Fibroblast of skin of left biceps (primary cell): ENCODE measurements at places on chromosomes 16 and 17.

GRCh38 chr16:53745086-53745485 is 41.1 kb downstream of the FTO start:
- peak; percentile 45 for DNase-seq

DNA sequence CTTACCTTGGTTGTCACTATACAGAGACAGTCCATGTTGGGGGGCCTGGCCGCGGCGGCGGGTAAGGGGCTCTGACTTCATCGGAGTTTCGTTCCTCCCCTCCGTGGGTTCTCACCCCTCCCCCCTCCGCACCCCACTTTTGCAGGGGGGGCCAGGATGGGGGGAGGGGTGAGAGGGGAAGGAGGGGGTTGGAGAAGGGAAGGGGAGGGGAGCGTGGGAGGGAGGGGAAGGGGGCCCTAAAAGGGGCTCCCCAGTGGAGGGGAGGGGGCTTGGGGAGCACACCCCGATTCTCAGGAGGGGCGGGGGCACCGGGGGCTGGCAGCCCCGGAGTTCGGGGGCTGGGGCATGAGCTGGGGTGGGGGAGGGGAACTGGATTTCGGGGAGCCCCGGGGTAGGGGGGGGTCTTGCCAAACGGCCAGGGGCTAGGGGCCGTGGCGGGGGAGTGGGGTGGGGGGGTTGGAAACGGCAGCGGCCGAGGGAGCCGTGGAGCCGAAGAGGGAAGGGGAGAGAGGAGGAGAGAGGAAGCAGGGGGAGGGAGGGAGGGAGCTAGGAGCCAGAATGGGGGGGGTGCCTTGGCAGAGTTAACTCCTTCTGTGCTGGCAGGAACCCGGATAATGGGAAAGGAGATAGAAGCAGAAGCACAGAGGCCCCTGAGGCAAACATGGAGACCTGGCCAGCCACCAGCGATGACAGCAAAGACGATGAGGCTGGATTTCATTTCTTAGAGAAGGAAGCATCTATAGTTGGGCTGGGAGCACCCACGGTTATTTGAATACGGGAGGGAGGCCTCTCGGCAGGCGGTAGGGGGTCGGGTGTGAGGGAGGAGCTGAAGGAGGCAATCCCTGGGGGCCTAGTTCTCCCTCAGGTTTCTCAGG is 2.3 kb downstream of the DLG4 start:
- peak; percentile 55 for DNase-seq

DNA sequence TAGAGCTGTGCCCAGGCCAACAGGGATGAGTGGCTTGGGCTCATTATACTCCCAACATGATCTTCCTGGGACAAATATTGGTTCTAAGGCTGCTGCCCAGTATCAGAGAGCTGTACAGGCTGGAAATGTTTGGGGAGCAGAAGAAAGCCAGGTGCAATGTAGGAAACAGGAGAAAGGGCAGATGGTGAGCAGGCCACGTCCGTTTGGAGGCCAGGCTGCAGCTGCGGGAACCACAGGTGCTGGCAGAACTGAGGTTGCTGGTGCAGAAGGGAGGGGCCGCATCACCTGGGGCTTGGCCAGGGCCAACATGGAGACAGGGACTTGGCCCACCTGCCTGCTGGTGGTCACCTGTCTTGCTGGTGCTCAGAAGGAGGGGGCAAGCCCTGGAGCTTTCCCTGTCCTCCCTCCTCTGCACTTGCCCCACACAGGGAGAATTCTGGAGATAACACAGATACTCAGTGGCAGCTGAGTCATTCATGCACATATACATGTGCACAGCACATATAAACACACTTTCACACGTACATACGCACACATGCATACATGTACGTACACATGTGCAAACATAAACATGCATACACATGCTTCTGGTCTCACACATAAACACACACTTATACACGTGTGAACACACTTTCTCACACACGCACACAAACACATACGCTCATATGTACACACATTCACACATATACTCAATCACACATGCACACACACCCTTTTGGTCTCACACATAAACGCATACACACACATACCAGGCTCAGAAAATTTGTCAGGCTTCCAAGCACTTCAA is 67.7 kb downstream of the WSCD1 start:
- no peak for DNase-seq

- DNase-seq, result no peak
Measured at GRCh38 chr17:72425133-72425793, 304.4 kb downstream of the SOX9 start.

DNA sequence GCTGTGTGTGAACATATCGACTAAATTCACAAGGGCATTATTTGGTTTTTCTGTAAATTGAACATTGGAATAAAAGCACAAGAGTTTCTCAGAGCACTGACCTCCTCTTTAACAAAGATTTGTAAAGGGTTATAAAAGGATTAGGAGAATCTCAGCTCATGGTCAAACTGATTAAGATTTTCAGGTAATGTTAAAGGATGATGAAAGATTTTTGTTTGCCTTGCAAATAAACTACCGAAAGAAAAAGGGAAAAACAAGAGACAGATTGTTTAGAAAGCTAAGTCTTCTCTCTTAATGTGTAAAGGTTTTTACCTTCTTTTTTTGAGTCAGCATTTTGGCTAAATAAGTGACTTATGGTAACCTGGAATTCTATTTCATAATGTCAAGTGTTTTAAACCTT is 47.6 kb upstream of the MED9 start:
- DNase-seq, result no peak

- no peak for DNase-seq
Measured at GRCh38 chr17:5226940-5227878, 7.5 kb downstream of the SCIMP start.

GRCh38 chr16:84178146-84178765 is 8.6 kb downstream of the TAF1C start:
- DNase-seq, result no peak

DNA sequence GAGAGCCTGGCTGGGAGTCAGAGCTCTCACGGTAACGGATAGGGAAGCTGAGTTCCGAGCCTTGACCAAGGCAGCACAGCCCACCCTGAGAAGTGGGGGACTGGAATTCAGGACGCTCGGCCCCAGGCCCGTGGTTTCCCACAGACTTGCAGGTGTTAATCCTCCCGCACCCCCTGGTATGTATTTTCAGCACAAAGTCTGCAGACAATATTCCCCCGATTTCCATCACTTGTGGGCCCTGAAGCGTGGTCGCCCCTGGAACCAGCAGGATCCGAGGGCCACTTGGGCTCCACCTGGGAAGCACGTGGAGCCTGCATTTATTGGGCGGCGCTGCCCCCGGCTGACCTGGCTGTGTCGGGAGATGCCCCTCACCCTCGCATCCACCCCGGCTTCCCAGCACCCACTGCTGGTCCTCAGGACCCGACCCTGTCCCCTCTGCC is 60.2 kb downstream of the WSB1 start:
- no peak for DNase-seq

- DNase-seq, result no peak
Measured at GRCh38 chr16:1428511-1428910, 2.4 kb upstream of the PERCC1 start.

- no peak for DNase-seq
Measured at GRCh38 chr17:38568845-38569510, 36.8 kb downstream of the SRCIN1 start.

DNA sequence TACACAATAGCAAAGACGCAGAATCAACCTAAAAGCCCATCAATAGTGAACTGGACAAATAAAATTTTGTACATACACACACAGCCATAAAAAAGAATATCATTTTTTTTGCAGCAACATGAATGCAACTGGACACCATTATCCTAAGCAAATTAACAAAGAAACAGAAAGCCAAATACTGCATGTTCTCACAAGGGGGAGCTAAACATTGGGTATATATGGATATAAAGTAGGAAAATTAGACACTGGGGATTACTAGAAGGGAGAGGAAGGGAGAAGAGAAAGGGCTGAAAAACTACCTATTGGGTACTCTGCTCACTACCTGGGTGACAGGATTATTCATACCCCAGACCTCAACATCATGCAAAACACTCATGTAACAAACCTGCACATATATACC is 28.2 kb downstream of the ADAMTS18 start:
- DNase-seq, result no peak

DNA sequence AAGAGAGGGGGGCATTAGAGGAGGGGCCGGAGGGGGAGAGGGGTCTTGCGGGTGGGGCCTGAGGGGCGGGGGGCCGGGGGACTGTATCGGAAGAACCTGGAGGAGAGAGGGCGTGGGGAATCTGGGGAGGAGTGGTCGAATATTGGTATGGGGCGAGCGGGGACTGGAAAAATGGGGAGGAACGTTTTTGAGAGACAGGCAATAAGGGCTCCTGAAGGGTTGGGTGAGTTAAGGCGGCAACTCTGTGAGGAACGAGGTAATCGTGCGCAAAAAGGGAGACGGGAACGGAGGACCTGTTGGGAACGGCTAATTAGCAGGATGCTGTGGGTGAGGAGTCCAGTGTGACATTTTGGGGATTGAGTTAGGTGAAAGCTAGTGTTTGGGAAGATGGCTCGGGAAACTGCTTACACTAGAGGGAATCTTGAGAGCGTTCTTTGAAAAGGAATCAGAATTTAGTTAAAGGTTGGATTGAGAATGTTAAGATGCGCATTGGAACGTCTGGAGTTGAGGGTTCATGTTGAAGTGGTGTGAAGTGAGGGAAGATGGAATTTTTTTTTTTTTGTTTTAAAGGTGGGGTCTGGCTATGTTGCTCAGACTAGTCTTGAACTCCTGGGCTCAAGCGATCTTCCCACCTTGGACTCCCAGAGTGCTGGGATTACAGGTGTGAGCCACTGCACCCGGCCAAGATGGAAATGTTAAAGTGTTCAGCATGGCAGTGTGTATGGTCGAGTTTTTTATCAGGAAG is 662 bp downstream of the WIPF2 start:
- peak; percentile 14 for DNase-seq

DNA sequence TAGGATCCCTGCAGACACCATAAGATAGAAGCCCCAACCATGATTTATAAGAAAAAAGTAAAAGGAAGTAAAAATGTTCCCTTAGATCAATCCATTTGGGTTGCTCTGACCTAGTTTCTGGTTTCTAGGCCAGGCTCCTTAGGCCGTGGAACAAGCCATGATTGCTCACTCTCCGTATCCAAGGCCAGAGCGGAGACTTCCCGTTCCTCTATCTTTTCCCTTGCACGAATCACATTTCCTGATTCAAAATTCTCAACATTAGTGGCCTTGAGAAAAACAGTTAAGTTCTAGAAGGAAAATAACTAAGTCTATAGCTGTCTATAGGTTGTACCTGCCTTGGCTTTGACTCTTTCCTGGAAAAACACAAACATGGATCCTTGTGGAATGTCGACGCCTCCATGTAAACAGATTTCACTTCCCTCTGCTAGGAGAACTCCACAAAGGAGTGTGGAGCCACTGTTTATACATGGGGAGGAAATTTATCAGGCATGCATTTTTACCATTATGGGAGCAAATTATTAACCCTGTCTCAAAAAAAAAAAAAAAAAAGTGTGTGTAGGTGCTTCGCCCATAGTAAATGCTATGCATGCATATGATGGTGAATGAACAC is 149.6 kb downstream of the ZFHX3 start:
- no peak for DNase-seq

DNA sequence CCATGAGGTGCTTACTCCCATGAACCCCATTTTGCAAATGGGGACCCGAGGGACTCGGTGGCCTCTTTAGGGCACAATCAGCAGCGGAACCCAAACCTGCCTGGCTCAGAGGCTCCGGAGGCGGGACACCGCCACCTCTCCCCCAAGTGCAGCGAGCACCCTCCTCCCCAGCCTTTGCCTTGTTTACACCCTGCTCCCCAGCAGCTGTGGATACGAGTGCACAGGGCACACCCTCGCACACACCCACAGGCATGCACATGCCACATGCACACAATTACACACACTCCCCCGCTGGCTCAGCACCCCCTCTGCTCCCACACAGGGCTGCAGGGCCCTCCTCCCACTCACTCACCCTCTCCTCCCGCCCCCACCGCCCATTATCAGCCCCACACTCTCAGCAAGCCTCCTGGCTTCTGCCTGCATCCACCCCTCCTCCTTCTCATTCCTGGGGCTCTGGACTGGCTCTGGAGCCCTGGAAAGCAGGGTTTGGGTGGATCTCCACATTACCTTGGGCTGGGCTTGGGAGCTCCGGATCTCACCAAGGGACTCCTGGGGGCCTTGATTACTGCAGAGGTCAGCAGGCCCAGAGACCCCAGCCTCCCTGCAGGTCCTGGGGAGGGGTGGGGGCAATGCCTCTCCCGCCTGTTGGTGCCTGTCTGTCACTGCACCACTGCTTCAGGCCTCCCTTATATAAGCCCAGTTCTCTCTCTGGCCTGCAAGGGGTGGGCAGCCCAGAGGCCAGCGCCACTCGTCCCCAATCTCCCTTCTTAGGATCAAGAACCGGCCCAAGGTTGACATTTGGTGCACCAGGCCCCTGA is 6.4 kb downstream of the PDK2 start:
- peak; percentile 29 for DNase-seq

DNA sequence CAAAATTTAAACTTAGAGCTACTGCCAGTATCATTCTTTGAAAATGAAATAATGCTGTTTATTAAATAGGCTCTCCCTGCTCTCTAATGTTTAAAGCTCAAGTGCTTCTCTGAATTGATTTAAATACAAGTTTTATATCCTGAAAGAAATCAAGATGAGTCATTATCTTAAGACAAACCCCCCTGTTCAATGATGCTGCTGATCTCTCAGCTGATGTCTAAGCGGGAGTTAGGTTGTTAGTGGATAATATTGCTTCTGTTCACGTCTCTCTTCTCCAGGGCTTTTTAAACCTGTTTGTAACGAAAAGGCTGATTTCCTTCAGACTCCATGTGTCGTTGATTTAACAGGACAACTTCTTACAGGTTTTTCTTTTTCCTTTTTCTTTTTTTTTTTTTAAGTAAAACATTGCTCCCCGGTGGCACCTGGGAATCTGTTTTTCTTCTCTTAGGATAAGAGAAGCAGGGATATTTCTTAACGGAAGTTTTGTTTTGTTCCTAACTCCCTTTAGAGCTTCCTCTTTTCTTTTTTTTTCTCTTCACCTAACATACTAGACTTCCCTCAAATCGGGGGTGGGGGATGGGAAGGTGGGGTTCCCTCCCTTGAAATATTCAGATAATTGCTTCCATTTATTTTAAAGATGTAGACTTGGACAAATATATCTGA is 807 bp upstream of the LYRM9 start:
- no peak for DNase-seq

GRCh38 chr16:2195322-2196161 is 863 bp downstream of the CASKIN1 start:
- DNase-seq, result no peak
